ENCODE measurements at places on chromosomes 4 and X.

- H3K27ac ChIP-seq, result no peak overlapping the region
- no peaks in the 10 kb centered on the region for H3K36me3 ChIP-seq
- no peaks in the 10 kb centered on the region for H3K27me3 ChIP-seq
- no peaks in the 10 kb centered on the region for H3K4me1 ChIP-seq
- no peak for DNase-seq
Observed at GRCh38 chr4:119715490-119716445, 87.2 kb upstream of the PDE5A start.

- no peak for DNase-seq
- no peaks in the 10 kb centered on the region for H3K4me1 ChIP-seq
- H3K27me3 ChIP-seq, result no peaks in the 10 kb centered on the region
Observed at GRCh38 chrX:139905051-139905450, 27.8 kb downstream of the ATP11C start.

GRCh38 chr4:166512267-166512666 lies 639.2 kb downstream of the TLL1 start:
- no peak for DNase-seq
- H3K27ac ChIP-seq, result no peak overlapping the region
- no peaks in the 10 kb centered on the region for H3K4me1 ChIP-seq
- H3K27me3 ChIP-seq, result no peaks in the 10 kb centered on the region

DNA sequence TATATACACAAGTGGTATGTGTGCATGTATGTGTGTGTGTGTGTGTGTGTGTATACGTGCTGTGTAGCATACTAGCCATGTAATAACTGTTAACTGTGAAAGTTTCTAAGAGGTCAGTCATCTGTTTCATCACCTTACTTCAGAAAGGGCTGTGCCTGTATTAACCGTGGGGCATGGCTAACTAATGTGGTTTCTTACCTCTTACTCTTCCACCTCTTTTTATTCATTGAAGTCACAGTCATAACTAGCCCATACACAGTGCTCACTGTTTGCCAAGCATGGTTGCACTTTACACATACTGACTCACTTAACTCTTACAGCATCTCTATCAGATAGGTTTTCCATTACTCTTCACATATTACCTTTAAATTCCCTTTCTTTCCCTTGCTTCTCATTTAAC lies 23.7 kb upstream of the LRAT start:
- no peaks in the 10 kb centered on the region for H3K4me1 ChIP-seq
- H3K27me3 ChIP-seq, result no peaks in the 10 kb centered on the region
- no peak overlapping the region for H3K4me3 ChIP-seq
- no peak overlapping the region for H3K27ac ChIP-seq

DNA sequence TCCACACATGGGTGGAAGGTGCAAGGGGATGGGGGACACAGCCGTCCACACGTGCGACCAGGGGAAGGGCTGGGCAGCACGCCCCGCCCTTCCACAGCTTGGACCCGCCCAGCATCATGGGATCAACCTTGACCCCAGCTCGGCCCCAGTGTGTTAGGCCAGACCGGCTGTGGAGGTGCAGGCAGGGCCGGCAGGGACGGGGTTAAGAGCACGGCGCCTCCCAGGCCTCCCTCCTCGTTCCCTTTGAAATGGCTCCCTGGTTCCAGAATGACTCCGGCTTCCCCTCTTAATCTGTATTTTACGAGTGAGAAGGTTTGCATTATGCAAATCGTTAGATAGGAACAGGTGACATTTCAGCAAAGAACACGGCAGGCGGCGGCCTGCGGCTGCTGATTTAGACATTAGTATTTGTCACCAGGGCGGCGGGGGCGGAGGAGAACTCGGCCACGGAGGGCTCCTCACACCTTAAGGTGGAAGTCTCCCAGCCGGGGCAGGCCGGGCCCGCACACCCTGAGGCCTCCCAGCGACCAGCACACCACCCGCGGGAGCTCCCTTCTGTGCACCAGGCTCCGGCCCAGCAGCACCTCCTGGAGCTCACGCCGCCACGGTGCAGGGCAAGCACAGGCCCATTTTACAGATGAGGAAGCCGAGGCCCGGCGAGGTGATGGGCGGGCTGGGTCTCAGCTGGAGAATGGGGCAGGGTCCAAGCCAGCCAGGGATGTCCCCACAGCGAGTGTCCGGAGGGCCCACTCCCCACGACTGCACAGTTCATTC lies 116.1 kb downstream of the FAM53A start:
- DNase-seq, result no peak
- H3K36me3 ChIP-seq, result no peaks in the 10 kb centered on the region
- H3K27ac ChIP-seq, result no peak overlapping the region
- no peak overlapping the region for H3K4me3 ChIP-seq
- no peaks in the 10 kb centered on the region for H3K4me1 ChIP-seq

- no peaks in the 10 kb centered on the region for H3K36me3 ChIP-seq
- DNase-seq, result no peak
- no peak overlapping the region for H3K4me3 ChIP-seq
- H3K4me1 ChIP-seq, result no peaks in the 10 kb centered on the region
- H3K27me3 ChIP-seq, result no peaks in the 10 kb centered on the region
- H3K27ac ChIP-seq, result no peak overlapping the region
Observed at GRCh38 chrX:108516184-108516583, 76.5 kb downstream of the COL4A5 start.

GRCh38 chr4:164765833-164766232 lies 11.9 kb downstream of the SMIM31 start:
- H3K27ac ChIP-seq, result no peak overlapping the region
- DNase-seq, result no peak
- no peaks in the 10 kb centered on the region for H3K27me3 ChIP-seq
- H3K4me1 ChIP-seq, result no peaks in the 10 kb centered on the region
- H3K36me3 ChIP-seq, result no peaks in the 10 kb centered on the region

DNA sequence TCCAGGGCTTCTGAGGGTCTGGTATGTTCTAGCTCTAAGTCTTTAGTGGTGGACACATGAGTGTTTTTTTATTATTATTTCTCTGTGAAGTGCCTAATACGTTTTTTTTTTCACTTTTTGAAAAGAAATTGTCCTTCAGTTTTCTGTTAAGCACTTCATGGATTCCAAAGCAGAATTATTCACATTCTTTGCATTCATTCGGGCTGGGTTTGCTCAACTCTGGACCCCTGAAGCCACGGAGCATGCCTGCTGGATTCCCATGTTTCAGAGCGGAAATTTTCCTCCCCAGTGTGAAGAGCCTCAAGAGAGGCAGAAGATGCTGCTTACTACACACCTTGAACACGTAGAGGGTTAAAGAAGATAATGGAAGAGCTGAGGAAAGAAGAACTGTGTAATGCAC lies 107.5 kb downstream of the EGF start:
- DNase-seq, result no peak
- no peaks in the 10 kb centered on the region for H3K4me1 ChIP-seq
- H3K36me3 ChIP-seq, result no peaks in the 10 kb centered on the region
- H3K27me3 ChIP-seq, result no peaks in the 10 kb centered on the region

- no peaks in the 10 kb centered on the region for H3K4me1 ChIP-seq
- no peak overlapping the region for H3K4me3 ChIP-seq
- H3K36me3 ChIP-seq, result no peaks in the 10 kb centered on the region
- H3K27me3 ChIP-seq, result no peaks in the 10 kb centered on the region
- no peak overlapping the region for H3K27ac ChIP-seq
Observed at GRCh38 chrX:43313035-43313434, 343.1 kb upstream of the MAOA start.

- no peak overlapping the region for H3K27ac ChIP-seq
- H3K4me1 ChIP-seq, result peaks cover 6% of the 10 kb centered on the region
- DNase-seq, result peak; percentile 16
- H3K4me3 ChIP-seq, result no peak overlapping the region
- H3K36me3 ChIP-seq, result no peaks in the 10 kb centered on the region
Observed at GRCh38 chr4:145061318-145061920, 36.6 kb downstream of the ANAPC10 start.

DNA sequence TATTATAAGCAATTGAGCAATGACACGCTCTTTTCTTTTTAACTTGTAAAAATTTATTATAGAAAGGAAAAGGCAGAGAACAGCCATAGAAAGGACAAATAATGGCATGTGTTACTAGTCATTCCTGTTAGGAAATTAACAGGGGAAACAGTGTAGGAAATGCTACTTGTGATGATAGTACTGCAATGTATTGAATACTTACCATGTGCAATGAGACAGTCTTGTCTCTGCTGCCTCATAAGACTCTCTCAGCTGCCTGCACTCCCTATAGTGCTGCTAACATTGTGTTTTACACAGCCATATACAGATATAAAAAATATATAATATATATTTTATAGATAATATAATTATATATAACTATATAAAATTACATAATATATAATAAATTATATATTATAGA lies 62.3 kb upstream of the SHOX start:
- H3K27me3 ChIP-seq, result no peaks in the 10 kb centered on the region
- no peaks in the 10 kb centered on the region for H3K36me3 ChIP-seq
- no peaks in the 10 kb centered on the region for H3K4me1 ChIP-seq
- DNase-seq, result no peak

DNA sequence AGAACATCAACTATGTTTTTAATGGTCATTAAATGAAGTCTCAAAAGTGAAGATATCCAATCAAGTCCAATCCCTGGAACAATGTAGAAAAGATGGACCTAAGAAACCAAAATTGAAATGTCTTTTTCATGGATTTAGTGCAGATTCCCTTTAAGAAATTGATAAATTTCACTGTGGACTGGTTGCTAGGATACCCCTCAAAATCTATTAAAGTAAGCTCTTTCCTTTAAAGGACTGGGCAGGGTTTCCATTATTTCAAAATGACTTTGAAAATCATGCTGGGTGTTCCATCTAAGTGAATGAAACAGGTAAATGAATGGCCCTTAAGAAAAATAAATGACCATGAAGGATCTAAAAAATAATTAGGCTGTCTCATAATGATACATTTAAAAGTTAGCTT lies 28.6 kb downstream of the PLRG1 start:
- no peak overlapping the region for H3K4me3 ChIP-seq
- no peaks in the 10 kb centered on the region for H3K4me1 ChIP-seq
- peaks cover 5% of the 10 kb centered on the region for H3K27me3 ChIP-seq
- no peak overlapping the region for H3K27ac ChIP-seq

DNA sequence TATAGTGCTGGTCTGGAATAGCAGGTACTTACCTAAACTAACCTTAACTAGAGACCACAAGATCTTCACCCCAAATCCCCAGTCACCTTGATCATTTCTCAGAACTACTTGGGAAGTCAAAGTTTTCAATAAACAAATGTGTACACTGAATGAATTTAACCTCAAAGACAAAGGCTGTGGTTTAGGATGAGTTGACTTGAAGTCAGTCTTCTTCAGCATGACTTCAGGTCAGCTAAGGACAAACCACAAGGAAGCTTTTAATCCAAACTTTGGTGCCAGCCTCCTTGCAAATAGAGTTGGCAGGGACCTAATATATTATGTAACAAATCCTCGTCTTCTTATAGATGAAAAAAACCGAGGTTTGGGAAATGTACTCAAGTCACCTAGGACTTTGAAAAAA lies 21.2 kb upstream of the VCX2 start:
- DNase-seq, result no peak
- no peak overlapping the region for H3K4me3 ChIP-seq
- H3K27me3 ChIP-seq, result no peaks in the 10 kb centered on the region
- H3K27ac ChIP-seq, result no peak overlapping the region
- H3K36me3 ChIP-seq, result no peaks in the 10 kb centered on the region

GRCh38 chrX:128739539-128739938 lies 687.3 kb upstream of the ACTRT1 start:
- H3K4me1 ChIP-seq, result no peaks in the 10 kb centered on the region
- H3K36me3 ChIP-seq, result no peaks in the 10 kb centered on the region
- no peak for DNase-seq
- no peaks in the 10 kb centered on the region for H3K27me3 ChIP-seq
- H3K4me3 ChIP-seq, result no peak overlapping the region
- H3K27ac ChIP-seq, result no peak overlapping the region

DNA sequence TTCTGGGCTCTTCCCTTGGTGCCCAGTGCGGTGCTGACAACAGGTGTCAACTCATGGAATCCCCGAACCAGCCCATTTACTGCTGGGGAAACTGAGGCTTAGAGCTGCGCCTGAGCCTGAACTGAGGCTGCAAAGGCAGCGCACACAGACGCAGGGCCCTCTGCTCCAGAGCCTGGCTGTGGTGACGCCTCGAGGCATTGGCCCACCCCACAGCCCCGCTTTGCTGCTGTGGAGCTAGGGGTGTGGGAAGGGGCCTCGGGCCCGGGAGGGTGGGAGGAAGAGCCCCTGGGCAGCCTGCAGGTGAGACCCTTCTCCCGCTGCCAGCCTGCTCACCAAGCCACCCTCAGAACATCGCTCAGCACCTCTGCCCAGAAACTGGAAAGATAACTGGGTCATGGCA lies 97.4 kb upstream of the LRPAP1 start:
- H3K36me3 ChIP-seq, result no peaks in the 10 kb centered on the region
- H3K4me3 ChIP-seq, result no peak overlapping the region
- H3K27ac ChIP-seq, result no peak overlapping the region
- DNase-seq, result no peak

GRCh38 chr4:8592366-8593263 lies at the start of gene CPZ:
Gene CPZ, plus strand, starts transcription at chr4:8592765. Its CDS starts 69 bp downstream, at chr4:8592834.
- H3K27ac ChIP-seq, result peak within 1 kb of the TSS; percentile 51
- H3K36me3 ChIP-seq, result no peaks in the 10 kb centered on the region
- H3K4me1 ChIP-seq, result no peaks in the 10 kb centered on the region
- DNase-seq, result no peak
- no peaks in the 10 kb centered on the region for H3K27me3 ChIP-seq

Measured in CD8-positive, alpha-beta memory T cell (primary cell).